ENCODE measurements at places on chromosomes 1 and 21.

GRCh38 chr21:27570306-27570868 lies 603.5 kb upstream of the ADAMTS5 start:
- DNase-seq: peak; percentile 69

DNA sequence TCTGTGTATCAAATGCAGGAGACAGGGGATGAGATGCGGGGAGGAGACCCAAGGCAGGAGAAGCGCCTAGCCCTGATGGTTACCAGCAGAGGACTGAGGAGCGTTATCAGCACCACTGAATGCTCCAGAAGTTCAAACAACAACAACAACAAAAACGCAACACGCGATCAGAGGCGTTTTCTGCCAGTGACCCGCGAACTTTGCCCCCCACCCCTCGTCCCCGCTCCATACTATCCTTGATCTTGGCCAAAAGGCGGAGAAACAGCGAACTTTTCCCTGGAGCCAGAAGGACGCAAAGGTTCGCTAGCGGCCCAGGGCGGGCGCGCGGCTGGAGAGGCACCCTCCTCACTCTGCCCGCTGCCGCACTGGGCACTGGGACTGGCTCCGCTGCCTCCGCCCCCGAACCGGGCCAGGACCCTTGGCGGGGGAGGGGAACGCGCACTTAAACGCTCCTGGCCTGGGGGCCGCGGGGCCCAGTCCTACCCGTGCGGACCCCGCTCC lies 699 bp downstream of the ECHDC2 start:
- DNase-seq: no peak

DNA sequence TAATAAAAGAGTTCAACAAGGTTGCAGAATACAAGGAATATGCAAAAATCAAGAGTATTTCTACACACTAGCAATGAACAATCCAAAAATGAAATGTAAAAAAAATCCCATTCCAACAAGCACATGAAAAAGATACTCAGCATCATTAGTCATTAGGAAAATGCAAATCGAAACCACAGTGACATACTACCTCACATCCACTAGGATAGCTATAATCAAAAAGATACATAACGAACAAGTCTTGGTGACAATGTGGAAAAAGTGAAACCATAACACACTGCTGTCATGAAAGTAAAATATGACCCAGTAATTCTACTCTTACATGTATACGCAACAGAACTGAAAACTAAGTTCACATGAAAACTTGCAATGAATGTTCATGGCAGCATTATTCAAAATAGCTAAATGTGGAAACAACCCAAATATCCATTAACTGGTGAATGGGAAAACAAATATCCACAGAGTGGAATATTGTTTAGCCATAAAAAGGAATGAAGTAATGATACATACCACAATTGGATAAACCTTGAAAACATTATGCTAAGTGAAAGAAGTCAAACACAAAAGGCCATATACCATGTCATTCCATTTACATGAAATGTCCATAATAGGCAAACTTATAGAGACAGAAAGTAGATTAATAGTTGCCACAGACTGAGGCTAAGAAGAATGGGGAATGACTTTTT lies 34.3 kb downstream of the PIK3R3 start:
- no peak for DNase-seq

- no peak for DNase-seq
Measured at GRCh38 chr1:79497193-79497773, 490.8 kb upstream of the ADGRL4 start.

DNA sequence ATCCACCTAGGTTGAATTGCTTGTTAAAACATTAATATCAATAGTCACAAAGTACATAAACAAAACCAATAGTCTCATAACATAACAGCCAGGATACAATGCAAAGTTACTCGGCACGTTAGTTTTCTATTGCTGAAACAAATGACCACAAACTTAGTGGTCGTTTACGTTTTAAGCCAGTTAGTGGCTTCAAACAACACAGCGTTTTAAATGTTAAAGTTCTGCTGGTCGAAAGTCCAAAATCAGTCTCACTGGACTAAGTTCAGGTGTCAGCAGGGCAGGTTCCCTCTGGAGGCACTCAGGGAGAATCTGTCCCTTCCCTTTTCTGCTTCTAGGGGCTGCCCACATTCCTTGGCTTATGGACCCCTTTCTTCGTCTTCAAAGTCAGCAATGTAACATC lies 35.6 kb upstream of the ATP1A1 start:
- no peak for DNase-seq

- no peak for DNase-seq
Measured at GRCh38 chr1:156765666-156766065, 1.7 kb upstream of the PRCC start.

DNA sequence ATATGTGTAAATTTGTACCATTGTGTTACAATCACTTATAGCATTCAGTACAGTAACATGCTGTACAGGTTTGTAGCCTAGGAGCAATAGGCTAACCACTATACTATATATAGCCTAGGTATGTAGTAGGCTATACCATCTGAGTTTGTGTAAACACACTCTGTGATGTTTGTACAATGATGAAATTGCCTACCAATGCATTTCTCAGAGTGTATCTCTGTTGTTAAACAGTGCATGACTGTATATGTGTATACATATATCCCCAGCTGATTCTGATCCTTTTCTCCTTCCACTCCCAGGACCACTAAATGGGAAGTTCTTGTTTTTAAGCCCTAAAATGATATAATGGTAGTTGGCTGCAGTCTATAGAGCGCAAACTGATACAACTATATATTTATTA lies 7.8 kb downstream of the GNPAT start:
- no peak for DNase-seq

- DNase-seq: no peak
Measured at GRCh38 chr1:185350027-185350442, 33.0 kb upstream of the IVNS1ABP start.
